ENCODE measurements at places on chromosomes 11 and 22.

- no peak for DNase-seq
These were observed 119.4 kb downstream of the HIPK3 start for GRCh38 chr11:33376331-33377310.

GRCh38 chr11:10295064-10295901 is 1.3 kb upstream of the SBF2 start:
- peak; percentile 89 for DNase-seq

DNA sequence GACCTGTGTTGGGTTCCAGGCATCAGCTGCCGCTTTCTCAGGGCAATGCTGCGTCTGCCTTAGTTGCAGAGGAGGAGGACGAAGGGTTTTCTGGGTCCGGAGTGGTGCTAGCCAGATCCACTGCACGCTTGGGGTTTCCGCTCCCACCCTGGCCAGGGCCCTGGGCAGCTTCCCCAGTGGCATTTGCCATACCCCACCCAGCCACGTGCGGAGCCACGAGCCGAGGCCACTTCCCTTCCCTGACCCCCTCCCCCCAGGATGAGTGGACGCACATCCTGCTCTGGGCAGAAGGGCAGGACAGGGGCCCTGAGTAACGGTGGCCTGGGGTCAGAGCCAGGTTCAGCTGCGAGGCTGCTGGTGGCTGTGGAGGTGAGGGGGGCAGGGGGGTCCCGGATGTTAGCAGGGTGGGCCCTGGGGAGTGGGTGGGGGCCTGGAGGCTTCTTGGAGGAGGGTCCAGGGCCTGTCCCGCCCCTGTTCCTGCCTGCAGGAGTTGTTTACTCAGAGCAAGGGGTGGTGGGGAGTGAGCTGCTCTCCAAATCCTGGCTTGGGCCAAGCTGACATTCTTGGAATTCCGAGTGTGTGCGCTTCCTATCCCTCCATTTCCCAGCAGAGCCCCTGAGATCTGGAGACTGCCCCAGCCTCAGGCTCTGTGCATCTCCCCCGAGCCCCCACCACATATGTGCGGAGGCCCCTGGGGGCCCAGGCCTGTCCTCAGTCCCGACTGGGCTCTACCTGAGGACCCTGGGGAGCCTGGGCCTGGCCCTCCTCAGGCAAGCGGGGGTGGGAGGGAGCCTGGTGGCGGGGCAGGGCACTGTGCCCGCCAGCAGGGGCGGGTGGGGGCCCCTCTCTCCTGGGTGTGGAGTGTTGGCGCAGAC is 1.4 kb downstream of the TSPAN4 start:
- peak; percentile 71 for DNase-seq

GRCh38 chr11:128678024-128678423 is 15.8 kb upstream of the FLI1 start:
- no peak for DNase-seq

DNA sequence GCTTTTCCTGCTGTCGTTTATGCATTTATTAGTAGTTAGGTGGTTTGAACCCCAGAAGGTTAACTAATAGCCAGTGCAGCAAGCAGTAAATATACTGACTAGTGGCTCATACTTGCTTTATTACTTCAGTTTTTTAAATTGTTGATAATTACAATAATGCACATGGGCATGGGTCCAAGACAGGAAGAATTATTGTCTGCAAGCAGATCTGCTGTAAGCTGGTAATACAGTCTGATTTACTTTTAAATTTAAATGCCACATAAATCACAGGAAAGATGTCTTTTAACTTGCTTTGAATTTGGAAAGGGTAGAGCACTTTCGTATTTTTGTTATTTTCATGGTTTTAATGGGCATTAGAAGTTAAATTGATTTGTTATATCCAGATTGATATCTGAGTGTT is 27.1 kb downstream of the APLP2 start:
- no peak for DNase-seq

GRCh38 chr11:21634956-21635355 is 557.9 kb upstream of the ANO5 start:
- no peak for DNase-seq

GRCh38 chr22:39146256-39147101 is 6.0 kb downstream of the CBX7 start:
- DNase-seq, result no peak

DNA sequence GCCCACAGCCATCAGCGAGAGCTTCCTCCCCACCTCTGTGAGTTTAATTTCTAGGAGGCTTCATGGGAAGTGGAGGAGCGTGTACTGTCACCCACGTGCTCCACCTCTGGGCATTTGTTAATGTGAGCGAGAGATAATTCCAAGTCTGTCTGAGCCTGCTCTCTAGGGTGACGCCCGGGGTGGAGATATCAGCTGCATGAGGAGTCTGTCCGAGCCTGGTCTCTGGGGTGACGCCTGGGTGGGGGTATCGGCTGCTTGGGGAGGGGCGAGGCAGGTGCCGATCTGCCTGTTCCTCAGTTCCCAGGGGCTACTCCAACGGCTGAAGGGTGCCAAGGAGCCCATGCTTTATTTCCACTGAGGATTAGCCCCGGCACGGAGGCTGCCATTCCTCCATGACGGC is 735.0 kb downstream of the BRD1 start:
- DNase-seq, result no peak

DNA sequence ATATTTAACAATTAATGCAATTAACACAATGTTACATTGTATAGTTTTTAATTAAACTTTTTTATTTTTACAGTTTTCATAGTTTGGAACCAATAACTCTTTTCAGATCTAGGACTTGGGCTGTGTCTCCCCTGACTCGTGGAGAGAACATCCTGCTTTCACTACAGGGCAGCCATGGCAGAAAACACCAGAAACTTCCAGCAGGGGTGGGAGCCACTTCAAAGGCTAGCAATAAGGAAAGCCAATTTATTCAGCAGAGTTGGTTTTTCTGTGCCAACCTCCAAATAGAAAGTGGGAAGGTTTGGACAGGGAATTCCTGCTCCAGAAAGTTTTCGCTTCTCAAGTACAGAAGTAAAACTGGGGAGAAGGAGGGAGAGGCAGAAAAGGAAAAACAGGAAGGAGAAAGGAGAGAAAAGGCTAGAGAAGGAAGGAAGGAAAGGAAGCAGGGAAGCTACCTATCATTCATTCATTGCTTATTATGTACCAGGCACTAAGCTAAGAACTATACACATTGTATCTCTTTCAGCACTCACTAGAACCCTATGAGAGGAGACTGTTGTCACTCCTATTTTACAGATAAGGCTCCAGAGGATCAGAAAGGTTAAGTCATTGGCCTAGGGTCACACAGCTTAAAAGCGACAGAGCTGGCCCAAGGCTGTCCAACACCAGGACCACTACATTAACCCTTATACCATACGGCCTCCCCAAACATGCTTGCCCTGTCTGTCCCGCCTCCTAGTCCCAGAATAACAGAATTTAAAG is 54.8 kb upstream of the CREB3L1 start:
- DNase-seq, result no peak

DNA sequence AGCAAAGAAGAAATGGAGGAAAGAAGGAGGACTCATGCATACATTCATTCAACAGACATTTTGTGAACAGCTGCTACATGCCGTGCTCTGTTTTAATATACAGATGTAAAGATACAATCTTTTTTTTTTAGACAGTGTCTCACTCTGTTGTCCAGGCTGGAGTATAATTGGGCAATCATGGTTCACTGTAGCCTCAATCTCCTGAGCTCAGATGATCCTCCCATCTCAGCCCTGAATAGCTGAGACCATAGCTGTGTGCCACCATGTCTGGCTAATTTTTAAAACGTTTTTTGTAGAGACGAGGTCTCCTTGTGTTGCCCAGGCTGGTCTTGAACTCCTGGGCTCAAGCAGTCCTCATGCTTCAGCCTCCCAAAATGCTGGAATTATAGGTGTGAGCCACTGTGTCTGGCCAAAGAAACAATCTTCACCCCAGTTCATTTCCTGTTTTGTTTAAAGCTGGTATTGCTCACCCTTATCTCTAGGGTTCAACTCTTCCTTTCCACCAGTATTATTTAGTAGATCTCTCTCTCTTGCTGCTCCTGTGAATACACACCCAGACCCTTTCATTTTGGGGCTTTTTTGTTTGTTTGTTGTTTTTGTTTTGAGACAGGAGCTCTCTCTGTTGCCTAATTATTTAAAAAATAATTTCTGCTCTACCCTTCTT is 69.8 kb downstream of the RNF169 start:
- no peak for DNase-seq

- DNase-seq, result no peak
These were observed 75.3 kb upstream of the MTNR1B start for GRCh38 chr11:92894197-92894596.

GRCh38 chr11:3796801-3797328 is 489 bp downstream of the NUP98 start:
- DNase-seq, result peak; percentile 42

- DNase-seq, result no peak
These were observed 9.3 kb upstream of the PDGFB start for GRCh38 chr22:39254122-39254521.

- no peak for DNase-seq
These were observed 146.2 kb downstream of the CRYBB2 start for GRCh38 chr22:25365491-25366261.

- peak; percentile 7 for DNase-seq
These were observed 1.3 kb upstream of the KMT5B start for GRCh38 chr11:68214173-68215086.

- no peak for DNase-seq
These were observed 211.7 kb upstream of the B3GAT1 start for GRCh38 chr11:134623711-134624110.

DNA sequence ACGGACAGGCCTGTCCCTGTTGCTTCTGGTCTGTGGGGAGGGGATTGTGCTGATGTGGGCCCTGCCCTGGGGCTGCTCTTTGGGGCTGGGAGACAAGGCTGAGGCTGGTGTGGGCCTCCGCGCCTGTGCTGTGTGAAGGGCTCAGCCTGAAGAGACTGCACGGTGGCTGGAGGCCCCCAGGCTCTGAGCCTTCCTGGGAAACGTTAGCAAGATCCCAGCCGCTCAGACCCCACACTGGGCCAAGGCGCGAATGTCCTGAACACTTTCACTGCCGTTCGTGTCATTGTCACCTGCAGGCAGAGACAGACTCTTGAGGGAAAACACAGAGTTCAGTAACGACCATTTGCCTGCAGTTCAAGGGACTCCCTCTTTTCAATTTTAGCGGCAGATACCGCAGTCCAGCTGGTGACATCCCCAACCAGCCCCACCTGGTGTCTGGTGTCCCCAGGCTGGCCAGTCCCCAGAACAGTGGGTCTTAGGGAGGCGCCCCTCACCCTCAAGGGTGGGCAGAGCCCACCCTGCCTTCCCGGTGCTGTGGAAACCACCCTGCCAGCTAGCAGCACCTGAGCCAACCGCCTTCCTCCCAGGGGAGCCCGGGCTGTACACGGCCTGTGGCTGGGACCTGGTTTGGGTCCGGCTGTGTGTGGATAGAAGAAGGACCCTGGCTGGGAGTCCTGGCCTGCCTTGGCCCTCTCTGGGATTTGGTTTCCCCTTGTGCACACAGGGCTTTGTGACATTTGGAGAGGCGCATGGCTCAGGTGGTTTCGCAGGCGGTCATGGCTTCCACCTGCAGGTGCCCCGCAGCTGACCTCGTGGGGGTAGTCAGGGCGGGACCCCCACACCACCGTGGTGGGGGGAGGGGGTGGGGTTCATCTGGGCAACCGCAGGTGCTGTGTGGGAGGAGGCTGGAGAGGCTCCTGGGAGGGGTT is 5.7 kb downstream of the PANX2 start:
- no peak for DNase-seq

GRCh38 chr11:79062814-79063762 is 377.7 kb downstream of the TENM4 start:
- DNase-seq, result no peak

DNA sequence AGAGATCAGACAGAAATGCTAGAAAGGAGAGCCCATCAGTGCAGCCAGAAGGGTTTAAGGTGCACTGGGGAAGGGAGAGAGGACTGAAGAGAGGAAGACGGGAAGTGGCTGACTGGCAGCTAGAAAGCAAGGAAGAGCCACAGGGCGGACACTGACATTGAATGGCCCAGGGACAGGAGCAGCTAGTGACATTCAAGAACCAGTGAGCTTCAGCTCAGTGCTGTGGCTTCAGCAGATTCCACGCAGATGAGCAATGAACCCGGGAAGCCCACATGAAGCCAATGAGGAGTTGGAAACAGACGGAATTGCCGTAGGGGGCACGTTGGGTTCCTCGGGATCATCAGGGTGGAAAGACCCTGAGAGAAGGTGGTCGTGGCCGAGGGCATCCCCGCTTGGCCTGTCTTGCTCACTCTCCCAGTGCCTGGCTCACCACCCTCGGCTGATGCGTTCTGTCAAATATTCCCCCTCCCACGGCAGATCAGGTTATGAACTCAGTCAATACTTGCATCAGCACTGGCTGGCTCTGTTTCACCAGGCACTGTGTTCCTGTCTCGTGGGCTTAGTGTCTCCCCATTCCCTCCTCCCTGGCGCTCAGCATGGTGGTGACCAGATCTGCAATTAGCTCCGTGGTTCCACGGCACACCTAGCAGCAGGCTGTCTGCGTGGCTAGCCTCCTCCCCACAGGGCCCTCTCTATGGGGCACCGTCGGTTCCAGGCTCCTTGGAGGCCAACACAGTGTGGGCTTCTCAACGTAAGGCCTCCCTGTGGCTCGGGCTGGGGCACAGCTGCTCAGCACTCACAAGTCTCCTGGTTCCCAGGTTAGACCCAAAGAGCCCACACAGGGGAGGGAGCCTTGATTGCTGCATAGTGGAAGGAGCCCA is 145.5 kb downstream of the TRIM29 start:
- DNase-seq, result no peak

- DNase-seq, result no peak
These were observed 8.6 kb downstream of the MUC5B start for GRCh38 chr11:1231396-1232020.

GRCh38 chr11:114827736-114828135 is 149.4 kb downstream of the NXPE2 start:
- no peak for DNase-seq

DNA sequence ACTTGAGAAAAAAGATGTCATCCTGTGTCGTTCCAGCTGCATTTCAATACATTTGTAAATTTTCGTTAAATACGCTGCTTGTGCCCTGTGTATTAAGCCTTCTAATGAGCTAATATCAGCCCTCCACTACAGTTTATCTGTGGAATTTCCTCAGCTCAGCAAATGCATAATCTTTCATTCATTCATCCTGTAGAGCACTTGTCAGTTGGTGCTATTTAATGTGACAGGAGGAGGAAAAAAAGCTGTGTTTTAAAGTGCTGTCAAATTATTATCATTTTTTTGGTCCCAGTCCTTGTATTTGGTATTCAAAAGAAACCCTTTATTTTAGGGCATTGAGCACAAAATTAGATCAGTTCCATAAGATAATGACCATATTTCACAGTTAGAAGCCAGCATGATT is 184.7 kb downstream of the FAT3 start:
- DNase-seq, result no peak

DNA sequence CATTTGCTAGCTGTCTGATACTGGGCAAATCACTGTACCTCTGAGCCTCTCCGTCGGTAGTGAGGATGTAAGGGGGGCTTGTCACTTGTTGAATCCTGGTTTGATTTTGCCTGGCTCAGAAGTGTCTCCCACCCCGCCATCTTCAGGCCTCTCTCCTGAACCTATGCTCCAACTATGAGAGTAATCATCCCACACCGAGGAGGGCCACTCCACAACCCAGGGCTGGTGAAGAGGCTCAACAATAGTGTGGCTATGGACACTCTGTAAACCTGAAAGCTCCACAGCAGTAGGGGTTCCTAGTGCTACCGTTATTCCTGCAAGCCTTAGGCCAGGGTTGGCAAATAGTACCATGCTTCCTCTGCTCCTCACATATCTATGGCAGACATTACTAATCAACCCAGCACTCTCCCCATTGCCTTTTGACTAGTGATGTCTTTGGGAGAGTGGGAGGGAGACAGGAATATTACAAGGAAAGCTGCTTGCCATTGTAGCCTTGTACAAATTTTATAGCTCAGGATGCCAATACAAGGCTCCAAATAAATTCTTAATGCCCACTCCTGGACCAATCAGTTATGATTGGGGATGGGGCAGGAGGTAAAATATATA is 134.0 kb upstream of the TEAD1 start:
- DNase-seq, result no peak

Data from inflammatory macrophage treated with lipopolysaccharide for 4 hours (primary cell).